CD8-positive, alpha-beta T cell (primary cell): ENCODE measurements at places on chromosomes 5 and 9. TPM values are rescaled to one million over a fixed set of nuclear protein-coding genes. Genes with fewer than 3 reads are reported as not detected.

GRCh38 chr5:44943647-44944046 lies 134.9 kb downstream of the MRPS30 start:
- DNase-seq, result no peak

- DNase-seq, result no peak
These were observed 146.0 kb upstream of the FBXL7 start for GRCh38 chr5:15354021-15354420.

GRCh38 chr5:172686111-172686510 lies 45.0 kb downstream of the NEURL1B start:
- DNase-seq, result no peak

GRCh38 chr5:159640921-159641320 lies 275.4 kb upstream of the ADRA1B start:
- no peak for DNase-seq

DNA sequence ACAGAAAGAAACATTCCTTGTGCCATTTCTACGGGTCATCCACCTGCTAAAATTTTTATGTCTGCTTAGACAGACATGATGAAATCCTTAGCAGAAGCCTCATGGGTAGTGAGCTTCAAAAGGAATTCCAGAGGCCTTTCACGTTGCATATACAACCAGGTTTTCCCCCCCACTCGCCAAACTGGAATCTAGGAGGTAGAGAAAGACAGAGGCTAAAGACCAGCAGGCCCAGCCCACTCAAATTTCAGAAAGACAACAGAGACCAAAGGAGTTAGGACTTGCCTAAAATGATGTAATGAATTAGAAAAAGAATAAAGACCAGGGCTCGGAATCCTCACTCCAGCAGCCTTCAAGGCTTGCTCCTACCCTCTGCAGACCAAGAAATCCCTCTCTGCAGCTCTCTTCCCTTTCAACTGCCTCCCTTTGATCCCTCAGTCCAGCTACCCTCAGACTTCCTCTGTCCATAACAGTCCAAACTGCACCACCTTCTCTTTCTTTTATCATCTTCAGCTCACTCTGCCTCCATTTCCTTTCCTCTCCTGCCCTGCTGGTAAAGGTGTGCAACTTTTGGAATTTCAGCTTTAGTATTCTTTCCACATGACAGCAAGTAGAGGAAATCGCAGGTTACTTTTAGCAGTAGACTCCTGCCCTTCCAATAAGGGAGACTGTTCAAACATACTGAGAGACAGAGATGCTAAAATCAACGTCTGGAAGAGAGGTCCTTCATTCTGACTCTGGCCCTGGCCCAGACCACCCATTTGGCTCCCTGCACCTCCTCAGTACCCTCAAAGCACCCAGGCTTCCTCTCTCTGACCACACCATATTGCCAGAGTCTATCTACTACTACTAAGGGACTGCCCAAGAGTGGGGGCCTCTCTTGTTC lies 8.9 kb downstream of the B4GALT1 start:
- DNase-seq, result no peak

DNA sequence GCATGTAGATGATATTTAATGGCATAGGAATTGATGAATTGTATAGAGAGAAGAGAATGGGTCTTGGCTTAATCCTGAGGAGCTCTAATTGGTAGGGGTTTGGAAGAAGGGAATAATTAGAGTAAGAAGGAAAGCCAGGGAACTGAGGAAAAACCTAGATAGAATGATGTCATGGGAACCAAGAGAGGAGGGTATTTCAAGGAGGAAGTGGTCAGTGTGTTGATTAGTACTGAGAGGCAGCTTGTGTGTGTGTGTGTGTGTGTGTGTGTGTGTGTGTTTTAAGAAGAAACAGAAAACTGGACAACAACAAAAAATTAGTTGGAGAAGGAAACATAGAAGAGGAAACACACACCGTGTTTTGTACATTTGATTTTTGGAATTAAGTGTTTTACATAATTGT lies 42.8 kb downstream of the MAST4 start:
- DNase-seq, result no peak

DNA sequence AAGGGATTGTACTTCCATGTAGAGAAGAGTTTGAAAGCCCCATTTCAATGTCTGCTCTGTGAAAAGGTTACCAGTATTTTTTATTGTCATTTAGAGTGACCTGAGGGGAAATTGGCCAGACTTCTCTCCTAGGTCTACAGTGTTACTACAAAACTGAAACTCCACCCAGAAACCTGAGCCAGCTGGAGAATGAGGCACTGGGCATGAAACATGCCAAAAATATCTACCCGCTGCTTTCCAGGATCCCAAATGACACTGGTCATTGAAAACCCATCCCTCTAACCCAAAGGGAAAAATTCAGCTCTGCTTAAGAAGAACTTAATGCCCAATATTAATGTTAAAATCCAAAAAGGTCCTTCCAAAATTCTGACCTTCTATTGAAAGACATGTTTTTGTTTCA lies 99.2 kb upstream of the TRIM32 start:
- no peak for DNase-seq

DNA sequence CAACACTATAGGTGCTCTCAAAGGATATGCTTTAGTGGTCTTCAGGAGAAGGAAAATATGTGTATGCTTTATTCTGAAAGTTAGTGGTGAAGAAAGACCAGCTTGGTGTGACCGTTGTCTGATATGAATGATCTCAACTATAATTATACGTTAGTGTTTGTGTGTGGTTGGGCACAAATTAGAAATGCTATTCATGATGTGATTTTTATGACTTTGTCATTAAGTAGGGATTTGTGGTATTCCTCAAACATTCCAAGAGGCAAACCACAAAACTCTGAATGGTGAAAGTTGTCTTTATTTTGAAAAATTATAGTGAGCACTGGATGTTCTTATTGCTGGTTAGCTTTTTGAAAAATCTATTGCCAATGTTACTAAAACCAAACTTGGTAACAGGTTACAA lies 6.2 kb upstream of the F2R start:
- DNase-seq, result no peak

GRCh38 chr5:33641744-33642505 lies 201.2 kb downstream of the TARS1 start:
- DNase-seq, result no peak

DNA sequence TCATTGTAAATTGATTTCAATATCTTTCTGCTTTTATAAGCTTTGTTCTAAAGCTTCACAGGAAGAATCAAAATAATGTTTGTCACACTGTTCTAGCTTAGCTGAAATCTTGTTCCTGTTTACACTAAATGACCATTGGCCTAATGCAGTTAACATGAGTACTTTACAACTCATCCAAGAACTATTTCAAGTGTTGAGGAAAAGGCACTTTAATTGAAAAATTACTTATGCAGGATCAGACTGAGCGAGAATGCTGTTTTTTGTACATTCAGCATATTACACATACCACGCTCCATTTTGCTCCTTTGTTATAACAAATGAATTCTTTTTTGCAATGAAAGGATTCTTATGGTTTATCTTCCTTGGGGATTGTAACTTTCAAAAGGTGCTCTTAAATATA lies 22.4 kb upstream of the SMIM15 start:
- no peak for DNase-seq

DNA sequence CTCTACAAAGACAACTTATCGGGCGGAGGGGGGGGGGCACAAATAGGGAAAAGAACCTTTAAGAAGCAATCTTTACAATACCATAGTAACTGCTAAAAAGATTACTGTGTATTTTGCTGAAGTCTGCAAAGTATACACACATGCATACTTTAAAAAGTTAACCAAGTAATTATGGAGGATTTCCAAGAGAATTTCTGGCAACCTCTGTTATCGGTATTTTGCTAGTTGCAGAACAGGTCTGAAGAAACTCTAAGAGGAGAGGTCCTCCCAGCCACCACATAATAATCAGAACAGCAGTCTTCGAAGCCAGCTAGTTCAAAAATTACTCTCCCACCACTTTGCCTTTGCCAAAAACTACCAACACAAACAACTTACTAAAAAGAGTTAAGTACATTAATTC lies 56.1 kb downstream of the UBAP2 start:
- DNase-seq, result no peak

The PTBP3 gene
- 112 TPM for total RNA-seq

The RFESD gene
- 1.00 TPM for total RNA-seq

The KIF4B gene
- not detected for total RNA-seq

The JADE2 gene
- total RNA-seq, result 133 TPM

The REEP2 gene
- total RNA-seq, result not detected

The SLC1A1 gene
- not detected for total RNA-seq

The BTNL9 gene
- total RNA-seq, result not detected
